Muscle of leg (tissue), 16 donors: ENCODE measurements at places on chromosomes 5 and 9. TPM values are rescaled to one million over a fixed set of nuclear protein-coding genes. Genes with fewer than 3 reads are reported as not detected.

The KCNV2 gene
- 0.20 TPM for polyA plus RNA-seq

The PCDHGA12 gene
- 2.2 TPM for polyA plus RNA-seq

The TAF11L12 gene
- not detected for polyA plus RNA-seq

The NR5A1 gene
- polyA plus RNA-seq = not detected

The PCDHGA10 gene
- 2.0 TPM for polyA plus RNA-seq

The ODF2 gene
- 25.8 TPM for polyA plus RNA-seq

The SLC34A1 gene
- polyA plus RNA-seq = not detected

The SHROOM1 gene
- polyA plus RNA-seq = 1.8 TPM

The TMEM174 gene
- not detected for polyA plus RNA-seq

The NOP16 gene
- polyA plus RNA-seq = 31.4 TPM

The PRSS3 gene
- 2.6 TPM for polyA plus RNA-seq
